ENCODE measurements at places on chromosomes 3 and 15. TPM values are rescaled to one million over a fixed set of nuclear protein-coding genes. Genes with fewer than 3 reads are reported as not detected.

ZMAT3 gene
- total RNA-seq = 2.8 TPM

GRCh38 chr3:83093222-83093572 lies 1331.8 kb upstream of the GBE1 start:
- no peak for DNase-seq

DNA sequence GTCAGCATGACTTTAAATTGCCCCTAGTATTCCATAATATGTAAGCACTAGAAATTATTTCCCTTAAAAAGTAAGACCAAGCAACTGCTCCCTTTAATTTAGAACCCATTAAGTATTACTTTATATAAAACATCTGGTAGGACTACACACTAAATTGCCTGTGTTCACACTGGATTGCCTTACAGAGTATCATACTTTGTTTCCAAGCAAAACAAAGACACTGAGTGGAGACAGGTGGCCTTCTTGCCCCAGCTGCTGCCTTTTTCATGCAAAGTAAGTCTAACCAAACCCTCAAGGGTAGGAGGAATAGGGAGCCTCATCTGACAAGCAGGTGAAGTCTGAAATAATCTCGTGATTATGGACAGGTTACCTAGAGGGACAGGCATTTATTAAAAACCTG lies 87.3 kb downstream of the PEX5L start:
- no peak for DNase-seq

DNA sequence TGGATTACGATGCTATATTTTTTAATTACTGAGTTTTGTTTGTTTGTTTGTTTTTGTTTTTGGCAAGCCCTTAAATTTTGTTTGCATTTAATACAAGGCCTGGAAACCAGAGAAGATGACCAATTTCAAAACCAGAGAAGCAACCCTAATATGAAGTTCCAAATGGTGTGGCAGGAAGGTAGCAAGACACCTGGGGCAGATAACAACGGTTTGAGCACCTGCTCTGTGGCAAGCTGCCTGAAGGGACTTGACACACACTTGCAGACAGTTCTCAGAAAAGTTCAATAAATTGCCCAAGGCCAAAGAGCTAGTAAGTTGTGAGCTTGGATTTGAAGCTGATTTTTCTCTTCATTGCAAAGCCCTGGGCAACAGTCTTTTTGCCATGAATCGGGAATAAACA lies 151.2 kb upstream of the UBE2E1 start:
- DNase-seq = no peak

GRCh38 chr15:76349301-76350070 lies 12.9 kb downstream of the ISL2 start:
- no peak for DNase-seq

GRCh38 chr3:196918968-196919367 lies 23.4 kb downstream of the NCBP2 start:
- no peak for DNase-seq

GRCh38 chr3:85007195-85008094 lies 48.7 kb downstream of the CADM2 start:
- no peak for DNase-seq

GRCh38 chr3:5198986-5199731 lies 11.7 kb downstream of the EDEM1 start:
- DNase-seq = no peak

DNA sequence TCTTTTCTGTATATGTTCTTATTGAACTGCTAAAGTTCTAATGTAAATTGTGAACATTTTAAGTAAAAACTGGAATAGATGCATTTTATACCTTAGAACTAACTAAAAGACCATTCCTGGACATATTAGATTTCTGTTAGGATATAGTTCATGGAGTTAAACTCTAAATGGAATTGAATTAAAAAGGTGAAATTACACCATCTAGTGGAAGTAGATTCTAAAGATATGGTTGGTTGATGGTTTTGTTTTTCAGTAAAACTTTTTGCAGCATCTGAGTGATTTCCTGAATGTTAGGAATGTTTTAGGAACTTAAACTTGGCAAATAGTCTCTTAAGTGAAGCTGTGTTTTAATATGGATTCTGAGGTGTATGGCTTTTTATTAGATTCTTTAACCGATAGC lies 96.8 kb downstream of the SLMAP start:
- DNase-seq = no peak

- no peak for DNase-seq
These were observed 75.3 kb downstream of the SYNPR start for GRCh38 chr3:63353383-63353782.

DNA sequence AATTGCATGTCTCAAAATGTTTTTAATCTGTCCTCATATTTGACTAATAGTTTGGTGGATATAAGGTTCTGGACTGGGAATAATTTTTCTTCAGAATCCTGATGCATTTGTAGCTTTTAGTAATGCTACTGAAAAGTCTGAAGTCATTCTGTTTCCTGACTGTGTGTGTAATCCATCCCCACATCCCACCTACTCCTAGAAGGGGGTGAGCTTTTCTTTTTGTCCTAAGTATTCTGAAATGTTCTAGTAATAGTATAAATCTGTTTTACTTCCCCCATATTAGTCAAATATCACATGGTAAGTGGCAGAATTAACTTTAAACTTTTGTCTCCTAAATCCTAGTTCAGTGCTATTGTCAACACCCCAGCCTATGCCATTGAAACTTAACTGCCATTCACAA lies 162.8 kb downstream of the GREM1 start:
- no peak for DNase-seq

PARP6 gene
- 4.3 TPM for total RNA-seq

DNA sequence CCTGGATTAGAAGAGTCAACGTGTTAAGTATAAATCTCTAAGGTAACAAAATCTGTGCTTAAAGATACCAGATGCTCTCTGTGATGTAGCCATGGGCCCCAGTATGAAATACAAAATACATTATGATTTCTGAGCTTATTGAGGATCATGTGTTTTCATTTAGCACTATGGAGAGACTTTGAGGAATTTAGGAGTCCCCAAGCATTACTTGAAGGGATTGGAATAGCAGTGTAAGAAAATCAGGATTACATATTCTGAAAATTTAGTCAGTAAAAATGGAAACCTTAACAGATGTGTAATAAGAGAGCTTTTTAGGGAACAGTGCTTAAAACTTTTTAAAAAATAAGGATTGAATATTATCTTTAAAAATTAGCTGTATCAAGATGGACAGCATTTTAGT lies 35.5 kb downstream of the ECT2 start:
- DNase-seq = no peak

DNA sequence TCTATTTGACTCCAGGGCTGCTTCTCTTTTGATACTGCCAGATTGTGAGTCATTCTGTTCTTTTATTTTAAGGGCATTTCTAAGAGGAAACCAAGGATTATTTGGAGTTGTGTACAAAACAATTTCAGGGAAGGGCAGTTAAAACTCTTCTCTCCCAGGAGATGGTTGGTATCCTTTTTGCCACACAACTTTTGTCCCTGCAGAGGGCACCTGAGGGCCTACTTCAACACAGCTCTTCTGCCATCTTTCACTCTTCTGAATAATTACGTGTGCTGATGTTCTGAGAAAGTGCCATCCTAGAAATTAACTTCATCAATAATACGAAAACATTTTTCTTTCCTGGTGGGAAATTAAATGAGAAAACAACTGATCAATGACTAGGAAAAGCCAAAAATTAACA lies 75.7 kb upstream of the GADL1 start:
- no peak for DNase-seq

ZBTB47 gene
- total RNA-seq = 2.9 TPM

GRIP2 gene
- 0.05 TPM for total RNA-seq

DNA sequence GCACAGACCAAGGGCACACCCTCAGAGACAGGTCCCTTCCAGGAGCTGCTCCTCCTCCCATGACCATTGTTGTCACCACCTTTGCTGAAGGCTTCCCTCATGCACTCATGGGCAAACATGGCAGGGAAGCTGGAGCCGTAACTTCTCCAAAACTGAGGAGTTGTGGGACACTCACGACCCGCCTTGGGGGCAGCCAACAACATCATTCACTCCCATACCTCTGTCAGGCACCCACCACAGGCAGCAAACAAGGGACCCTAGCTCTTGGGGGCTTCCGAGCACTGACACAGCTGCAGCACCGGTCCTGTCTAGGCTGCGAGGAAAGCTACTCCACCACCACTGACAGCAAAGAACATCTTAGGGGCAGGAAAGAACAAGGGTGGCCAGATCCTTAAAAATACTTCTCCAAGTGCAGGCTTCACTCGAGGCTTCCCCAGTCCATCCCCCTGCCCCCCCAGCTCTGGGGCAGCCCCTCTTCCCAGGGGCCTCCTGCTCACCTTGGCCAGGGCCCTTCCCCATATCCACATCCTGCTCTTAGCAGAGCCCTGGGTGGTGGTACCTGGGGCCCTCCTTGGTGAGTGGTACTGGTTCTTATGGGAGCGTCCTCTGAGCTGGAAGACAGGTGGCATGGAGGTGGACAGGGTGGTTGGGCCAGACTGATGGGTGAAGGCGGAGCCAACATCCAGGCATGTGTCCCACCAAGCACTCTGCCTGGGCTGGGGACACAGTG lies 28.0 kb upstream of the DUSP7 start:
- DNase-seq = no peak

BCHE gene
- 37.2 TPM for total RNA-seq

- no peak for DNase-seq
These were observed 108.2 kb downstream of the CNTN3 start for GRCh38 chr3:74506246-74506645.

DNA sequence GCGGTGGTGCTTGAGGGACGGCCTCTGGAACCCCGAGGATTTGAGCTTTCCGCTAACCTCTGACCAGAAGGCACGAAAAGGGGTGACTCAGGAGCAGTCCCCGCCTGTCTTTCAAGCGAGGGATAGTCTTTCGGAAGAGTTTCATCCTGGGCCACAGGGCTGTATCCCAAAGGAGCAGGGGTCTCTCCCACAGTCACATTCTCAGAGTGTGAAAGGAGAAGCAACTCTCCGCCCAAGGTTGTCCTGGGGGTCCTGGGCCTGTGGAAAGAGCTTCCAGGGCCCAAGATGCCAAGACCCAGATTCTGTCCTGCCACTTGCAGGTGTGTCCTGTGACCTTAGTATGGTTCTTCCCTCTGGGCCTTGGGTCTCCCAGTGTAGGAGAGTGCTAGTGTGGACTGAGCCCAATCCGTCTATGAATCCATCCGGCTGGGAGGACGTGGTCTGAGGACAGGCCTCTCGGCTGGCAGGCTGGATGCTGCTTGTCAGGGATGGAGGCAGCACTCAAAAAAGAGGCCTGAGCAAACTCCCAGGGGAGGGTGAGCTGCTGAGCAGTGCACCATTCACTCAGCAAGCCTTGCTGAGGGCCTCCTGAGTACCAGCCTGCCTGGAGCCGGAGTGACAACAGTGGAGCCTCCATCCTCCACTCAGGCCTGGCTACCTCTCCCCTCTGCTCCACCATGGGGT lies 1.6 kb upstream of the DUSP7 start:
- DNase-seq = no peak

DNA sequence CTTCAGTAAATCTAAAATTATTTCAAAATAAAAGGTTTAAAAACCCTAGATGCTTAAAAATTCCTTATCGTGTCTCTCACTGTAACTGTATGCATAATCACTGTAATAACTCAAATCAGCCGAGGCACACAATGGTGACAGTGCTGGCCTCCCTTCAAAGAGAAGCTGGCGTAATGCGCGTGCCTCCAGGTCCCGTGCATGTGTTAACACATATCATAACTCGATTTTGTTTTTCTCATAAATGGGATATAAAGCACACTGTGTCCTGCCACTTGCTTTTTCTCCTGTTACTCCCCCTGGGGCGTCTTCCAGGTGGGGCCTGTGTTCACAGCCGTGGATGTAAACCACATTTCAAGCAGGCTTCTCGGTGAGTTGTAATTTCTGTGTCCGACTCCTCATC lies 56.0 kb downstream of the TPRA1 start:
- no peak for DNase-seq

DNA sequence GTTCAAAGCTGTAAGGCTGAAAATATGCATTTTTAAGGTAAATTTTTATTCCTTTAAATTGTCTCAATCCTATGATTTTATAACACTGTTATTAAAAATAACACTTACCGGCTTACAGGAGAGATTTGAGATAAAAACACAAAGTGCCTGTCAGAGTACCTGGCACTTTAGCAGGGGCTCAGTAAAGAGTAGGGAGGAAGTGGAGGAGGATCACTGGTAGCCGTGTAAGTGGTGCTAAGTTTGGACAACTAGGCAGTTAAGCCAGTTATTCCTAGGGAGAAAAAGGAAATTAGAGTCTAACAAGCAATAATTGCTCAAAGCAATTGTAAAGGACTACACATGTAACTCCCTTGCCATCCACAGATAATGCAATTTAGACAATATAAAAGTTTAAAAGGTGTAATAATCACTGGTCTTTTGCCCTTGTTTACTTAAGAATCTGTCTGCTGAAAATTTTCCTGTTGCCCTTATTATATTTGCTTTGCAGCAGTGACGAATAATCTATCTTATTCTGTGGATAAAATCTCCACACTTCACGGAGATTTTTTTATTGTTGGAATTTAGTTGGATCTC lies 204.8 kb downstream of the CDIN1 start:
- DNase-seq = no peak

TIMP4 gene
- total RNA-seq = 0.70 TPM

DNA sequence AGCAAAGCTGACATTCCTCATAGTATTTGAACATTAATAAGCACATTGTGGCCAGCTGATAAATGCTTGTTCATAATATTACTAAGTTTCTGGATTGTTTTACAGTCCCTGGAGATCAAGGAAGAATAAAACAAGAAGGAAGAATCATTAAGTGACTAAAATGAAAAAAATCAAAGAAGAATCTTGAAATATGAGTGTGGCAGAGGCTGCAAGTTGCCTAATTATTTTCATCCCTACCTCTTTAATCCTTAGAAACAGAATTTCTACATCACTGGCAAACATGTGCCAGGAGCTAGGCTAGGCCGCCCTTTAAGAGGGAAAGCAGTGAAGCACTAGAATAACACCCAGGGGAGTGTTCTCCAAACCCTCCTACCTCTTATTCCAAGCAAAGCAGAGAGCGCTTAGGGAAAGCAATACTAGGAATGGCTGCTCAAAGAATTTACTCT lies 98.9 kb downstream of the MAGI1 start:
- DNase-seq = no peak

GRCh38 chr3:14057701-14058100 lies 67.0 kb downstream of the CHCHD4 start:
- DNase-seq = no peak

DNA sequence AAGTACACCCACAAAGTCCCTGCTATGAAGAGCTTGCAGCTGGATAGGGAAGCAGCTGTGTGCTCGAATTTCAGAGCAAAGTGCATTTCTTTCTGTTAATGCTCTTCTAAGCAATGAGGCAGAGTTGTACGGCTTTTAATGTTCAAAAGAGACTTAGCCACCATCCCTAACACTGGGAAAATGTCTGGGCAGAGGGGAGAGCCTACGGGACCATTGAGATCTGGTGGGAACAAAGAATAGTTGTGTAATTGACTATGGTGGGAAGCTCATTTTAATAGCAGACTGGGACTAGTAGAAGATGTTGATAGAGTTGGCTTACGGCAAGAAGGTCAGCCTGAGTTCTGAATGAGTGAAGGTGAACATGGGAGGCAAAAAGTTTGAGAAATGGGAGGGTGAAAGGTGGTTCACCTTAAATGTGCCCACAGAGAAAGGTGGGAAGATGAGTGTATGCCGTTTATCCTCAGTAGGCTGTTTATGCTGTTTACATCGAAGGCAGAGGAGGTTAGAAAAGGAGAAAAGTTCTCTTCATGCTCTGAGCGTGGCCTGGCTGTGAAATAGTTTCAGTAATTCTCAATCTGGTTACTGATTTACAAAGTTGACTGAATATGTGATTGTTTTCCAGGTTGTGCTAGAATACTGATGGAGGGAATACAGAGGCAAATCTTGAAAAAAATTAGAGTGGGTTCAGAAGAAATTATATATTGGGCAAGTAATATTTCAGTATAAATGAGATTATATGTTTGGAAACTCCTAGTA lies 22.9 kb upstream of the UTS2B start:
- no peak for DNase-seq

- no peak for DNase-seq
These were observed 728.9 kb upstream of the DPPA4 start for GRCh38 chr3:110066206-110066605.

- no peak for DNase-seq
These were observed 84.5 kb upstream of the GALNT15 start for GRCh38 chr3:16090024-16090423.

Measured in liver (tissue), 10 donors.